Prostate gland (tissue), 2 donors: ENCODE measurements at places on chromosomes 2 and 18.

GRCh38 chr2:109210431-109211200, 81.6 kb downstream of the SH3RF3 start:
- no peak for DNase-seq

DNA sequence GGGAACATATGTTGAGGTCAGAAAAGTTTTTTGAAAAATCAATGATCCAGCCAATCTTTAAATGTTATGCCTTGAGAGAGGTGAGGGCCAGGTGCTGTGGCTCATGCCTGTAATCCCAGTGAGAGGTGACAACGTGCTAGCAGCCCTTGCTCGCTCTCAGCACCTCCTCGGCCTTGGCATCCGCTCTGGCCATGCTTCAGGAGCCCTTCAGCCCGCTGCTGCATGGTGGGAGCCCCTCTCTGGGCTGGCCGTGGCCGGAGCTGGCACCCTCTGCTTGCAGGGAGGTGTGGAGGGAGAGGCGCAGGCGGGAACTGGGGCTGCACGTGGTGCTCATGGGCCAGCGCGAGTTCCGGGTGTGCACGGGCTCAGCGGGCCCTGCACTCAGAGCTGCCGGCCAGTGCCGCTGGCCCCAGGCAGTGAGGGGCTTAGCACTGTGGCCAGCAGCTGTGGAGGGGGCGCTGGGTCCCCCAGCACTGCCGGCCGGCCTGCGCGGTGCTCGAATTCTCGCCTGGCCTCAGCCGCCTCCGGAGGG, 61.1 kb downstream of the CCDC195 start:
- no peak for DNase-seq

DNA sequence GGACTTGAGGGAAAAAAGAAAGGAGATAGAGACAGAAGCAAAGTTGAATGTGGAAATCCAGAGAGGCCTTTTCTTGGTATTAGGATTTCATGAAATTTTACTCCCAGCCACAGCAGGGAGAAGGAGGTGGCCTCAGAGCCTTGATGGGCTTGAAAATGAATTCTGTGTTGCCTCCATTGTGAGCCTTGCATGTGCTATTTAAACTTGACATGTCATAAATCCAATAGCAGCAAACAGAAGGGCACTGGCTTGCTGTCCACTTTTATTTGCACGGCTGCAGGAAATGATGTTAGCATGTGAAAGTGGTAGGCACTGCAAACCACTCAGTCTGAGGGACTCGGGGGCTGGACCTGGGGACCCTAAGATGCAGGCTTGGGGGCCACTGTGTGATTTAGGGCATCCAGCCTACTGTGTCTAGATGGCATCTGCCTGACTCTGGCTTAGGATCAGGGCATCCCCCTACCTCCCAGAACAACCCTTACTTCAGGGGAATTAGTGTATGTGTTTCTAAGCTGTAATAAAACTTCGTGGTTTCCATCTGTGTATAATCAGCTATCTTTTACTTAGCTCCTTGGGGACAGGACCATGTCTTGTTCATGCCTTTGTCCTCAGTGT, 139.1 kb upstream of the SKOR2 start:
- DNase-seq, result no peak

GRCh38 chr2:73938718-73939352, 12.2 kb downstream of the DGUOK start:
- DNase-seq, result no peak

- no peak for DNase-seq
Measured at GRCh38 chr2:47038656-47039488, 116.2 kb downstream of the STPG4 start.

GRCh38 chr2:31337860-31338259, 76.7 kb downstream of the XDH start:
- no peak for DNase-seq

DNA sequence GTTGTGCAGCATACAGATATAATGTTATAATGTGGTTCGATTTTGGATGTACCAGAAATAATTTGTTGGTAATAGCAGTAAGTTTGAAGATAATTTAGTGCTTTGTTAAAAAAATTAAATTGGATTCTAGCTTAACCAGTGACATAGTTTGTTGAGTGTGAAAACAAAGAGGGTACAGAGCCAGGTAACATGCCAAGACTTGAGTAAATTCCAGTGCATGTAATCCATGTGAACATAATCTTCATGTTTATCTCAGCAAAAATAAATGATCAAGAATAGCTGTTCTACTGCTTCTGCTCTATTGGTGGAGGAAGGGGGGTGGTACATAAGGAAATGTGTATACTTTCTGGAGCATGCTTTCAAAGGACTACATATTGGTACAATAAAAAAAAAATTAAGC, 165.8 kb downstream of the DNAH7 start:
- DNase-seq, result no peak

DNA sequence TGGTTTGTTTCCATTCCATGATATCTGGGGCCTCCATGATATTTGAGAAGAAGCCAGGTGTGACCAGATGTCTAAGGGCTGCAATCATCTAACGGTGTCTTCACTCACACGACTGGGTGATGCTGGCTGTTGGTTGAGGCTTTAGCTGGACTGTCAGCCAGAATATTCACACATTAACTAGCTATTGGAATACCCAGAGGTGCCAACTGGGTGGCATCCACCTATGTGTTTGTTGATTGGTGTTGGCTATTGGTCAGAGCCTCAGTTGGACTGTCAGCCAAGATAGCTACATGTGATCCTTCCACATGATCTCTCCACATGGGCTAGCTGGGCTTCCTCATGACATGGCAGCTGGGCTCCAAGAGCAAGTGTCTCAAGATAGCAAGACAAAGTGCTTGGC, 117.4 kb downstream of the CDCA7 start:
- no peak for DNase-seq

DNA sequence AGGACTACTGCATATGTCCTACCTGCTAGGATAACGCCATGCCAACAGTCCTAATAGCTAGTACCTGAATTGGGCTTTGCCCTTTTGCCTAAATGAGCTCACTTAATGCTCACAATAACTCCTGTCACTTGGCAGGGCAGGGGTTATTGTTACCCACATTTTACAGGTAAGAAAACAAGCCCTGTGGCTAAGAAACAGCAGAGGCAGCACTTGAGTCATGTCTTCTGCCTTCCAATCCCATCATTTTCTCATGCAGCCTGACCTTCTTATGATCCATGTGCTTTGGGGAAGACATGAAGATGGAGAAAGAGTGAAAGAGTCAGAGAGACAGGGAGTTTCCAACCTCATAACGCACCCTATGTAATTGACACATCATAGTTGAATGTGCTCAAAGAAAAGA, 33.6 kb upstream of the LPIN1 start:
- no peak for DNase-seq

DNA sequence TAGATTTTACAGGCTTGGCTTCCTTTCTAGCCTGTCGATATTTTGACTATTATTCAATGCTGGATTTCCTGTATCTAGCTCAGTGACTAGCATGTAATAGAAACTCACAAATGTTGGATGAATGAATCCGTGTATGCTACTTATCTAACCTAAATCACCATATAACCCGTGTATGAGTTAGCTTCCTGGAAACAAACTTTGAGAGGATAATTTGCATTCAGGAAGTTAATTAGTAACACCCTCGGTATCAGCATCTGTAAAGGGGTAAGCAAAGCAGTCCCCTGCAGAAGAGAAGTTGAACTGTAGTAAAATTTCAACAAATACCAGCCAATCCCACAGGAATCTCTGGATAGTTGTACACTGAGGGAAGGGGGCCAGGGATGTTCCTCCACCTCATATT, 269.4 kb upstream of the LRATD1 start:
- no peak for DNase-seq

- no peak for DNase-seq
Measured at GRCh38 chr2:206240327-206240726, 34.1 kb upstream of the ZDBF2 start.

DNA sequence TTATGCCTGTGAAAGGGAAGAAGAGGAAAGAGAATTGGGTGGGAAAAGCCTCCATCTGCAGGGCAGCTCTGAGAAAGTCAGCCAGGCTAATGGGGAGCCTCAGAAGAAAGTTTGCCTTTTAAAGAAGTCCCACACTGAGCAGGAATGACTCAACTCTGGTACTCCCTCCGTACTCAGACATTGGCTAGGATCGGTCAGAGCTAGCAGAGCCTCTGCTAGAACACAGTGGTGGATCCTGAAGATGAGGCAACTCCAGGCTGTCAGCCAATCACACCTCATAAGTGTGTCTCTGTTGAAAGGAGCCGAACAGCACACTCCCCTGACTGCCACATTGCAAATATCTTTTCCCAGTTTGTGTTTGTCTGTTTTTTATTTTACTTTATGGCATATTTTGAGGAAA, 96.9 kb downstream of the HNRNPLL start:
- peak; percentile 35 for DNase-seq

DNA sequence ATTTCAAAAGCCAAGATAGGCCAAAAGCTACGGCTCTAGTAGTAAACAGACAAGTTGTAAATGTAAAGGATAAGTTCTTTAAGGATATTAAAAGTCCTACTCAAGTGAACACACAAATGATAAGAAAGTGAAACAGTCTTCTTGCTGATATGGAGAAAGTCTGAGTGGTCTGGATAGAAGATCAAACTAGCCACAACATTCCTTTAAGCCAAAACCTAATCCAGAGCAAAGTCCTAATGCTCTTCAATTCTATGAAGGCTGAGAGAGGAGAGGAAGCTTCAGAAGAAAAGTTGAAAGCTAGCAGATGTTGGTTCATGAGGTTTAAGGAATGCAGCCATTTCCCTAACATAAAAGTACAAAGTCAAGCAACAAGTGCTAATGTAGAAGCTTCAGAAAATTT, 111.7 kb upstream of the ZEB2 start:
- no peak for DNase-seq

- DNase-seq, result no peak
Measured at GRCh38 chr18:70578480-70578879, 289.6 kb downstream of the SOCS6 start.

- no peak for DNase-seq
Measured at GRCh38 chr18:9712130-9712577, 4.1 kb downstream of the RAB31 start.

GRCh38 chr2:70089220-70089982, 2.1 kb downstream of the PCBP1 start:
- DNase-seq, result no peak

DNA sequence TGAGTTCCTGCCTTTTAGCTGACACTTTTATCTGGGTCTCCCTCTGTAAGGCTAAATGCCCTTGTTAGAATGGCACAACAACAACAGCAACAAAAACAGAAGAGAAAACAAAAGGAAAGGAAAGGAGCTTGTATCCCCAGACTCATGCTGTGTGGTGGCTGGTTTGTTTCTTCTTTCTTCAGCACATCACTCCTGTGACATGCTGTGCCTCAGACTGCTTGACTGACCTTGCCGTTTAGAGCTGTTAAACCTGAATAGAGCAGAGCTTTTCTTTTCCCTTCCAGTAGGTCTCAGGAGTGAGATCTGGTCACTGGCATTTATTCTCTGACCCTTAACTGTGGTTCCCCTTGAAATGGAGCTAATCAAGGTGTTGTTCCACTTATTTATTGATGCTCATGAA, 18.9 kb downstream of the GALNT13 start:
- DNase-seq, result no peak

DNA sequence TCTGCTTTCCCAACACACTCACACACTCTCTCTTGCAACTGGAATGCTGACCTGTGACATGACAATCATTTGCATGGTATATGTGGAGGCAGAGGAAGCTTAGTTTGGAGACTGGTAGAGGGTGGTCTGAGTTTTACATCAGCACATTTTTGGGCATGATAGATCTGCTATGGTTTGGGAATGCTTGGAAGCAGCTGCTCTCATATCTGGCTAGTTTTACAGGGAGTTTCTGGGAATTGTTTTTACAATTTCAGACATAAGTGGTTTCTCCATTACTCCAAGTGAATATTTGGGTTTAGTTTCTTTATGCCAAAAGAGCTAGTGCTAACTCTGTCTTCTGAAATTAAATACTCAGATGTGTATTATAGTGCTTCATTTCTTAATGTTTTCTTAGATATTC, 977.6 kb downstream of the SUCLG1 start:
- no peak for DNase-seq

GRCh38 chr2:204177977-204178522, 241.5 kb downstream of the ICOS start:
- peak; percentile 10 for DNase-seq

DNA sequence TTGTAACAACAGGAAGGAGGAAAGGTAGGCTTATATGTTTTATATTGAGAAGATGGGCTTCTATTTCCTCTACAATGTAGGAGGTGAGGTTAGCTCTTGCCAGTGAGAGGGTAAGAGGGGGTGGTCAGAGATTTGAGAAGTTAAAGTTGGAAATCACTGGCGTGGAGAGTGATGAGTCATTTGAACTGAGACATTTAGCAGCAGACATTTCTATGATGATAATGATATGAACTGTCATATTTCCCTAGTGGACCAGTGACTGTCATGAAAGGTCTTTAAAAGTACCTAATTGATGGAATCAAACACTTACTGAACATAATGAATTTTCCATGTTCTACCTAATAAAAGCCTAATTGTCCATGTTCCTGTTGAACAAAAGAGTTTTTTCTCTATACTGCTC, 126.1 kb downstream of the FAM161A start:
- no peak for DNase-seq

DNA sequence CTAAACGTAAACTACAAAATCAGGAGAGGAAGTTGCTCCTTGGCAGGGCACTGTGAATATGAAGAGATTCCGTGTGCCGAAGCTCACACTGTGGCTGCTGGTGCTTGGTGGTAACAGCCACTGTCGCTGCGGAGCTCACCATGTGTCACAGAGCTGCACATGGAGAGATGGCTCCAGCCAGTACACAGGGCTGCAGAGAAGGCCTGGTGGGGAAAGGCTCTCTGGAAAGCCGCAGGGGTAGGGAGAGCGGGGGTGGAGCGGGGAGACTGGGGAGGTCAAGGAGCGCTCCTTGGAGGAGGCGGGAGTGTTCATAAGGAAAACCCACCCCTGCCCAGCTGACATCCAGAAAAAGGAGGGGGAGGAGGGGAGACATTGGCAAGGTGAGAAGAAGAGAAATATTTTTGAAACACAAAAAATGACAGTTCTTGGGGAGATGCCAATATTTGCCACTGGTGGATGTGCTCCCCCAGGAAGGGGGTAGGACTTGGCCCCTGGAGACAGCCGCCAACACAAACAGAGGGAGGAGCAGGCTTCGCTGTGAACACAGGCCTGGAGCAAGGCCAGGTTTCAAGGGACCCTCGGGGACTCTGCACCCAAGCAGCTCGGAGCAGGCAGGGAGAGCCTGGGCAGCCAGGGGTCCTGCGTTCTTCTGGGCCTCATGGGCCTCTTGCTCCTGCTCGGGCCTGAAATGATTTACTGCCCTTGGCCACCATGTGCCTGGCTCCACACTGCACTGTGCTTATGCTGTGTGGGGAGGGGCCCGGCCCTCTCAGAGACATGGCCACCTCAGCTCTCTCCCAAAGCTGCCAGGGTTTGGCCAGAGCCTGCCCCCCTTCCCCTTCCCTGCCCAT, 102.6 kb upstream of the GLI2 start:
- DNase-seq, result no peak

- no peak for DNase-seq
Measured at GRCh38 chr2:44942304-44943030, 965 bp downstream of the SIX3 start.
